ENCODE measurements at places on chromosomes 3 and 15. TPM values are rescaled to one million over a fixed set of nuclear protein-coding genes. Genes with fewer than 3 reads are reported as not detected.

GRCh38 chr3:50340448-50341329 lies at the start of gene RASSF1:
Gene RASSF1, minus strand, starts transcription at chr3:50340836. Its CDS starts 31 bp downstream, at chr3:50340805.
- peak; percentile 42 for DNase-seq

RASGRP1 gene
- 10.6 TPM for polyA plus RNA-seq

- no peak for DNase-seq
Measured at GRCh38 chr15:71880276-71880675, 69.9 kb downstream of the NR2E3 start.

GRCh38 chr3:174206607-174207192 lies 652.4 kb upstream of the NAALADL2 start:
- DNase-seq = no peak

GABRB3 gene
- 5.1 TPM for polyA plus RNA-seq

DNA sequence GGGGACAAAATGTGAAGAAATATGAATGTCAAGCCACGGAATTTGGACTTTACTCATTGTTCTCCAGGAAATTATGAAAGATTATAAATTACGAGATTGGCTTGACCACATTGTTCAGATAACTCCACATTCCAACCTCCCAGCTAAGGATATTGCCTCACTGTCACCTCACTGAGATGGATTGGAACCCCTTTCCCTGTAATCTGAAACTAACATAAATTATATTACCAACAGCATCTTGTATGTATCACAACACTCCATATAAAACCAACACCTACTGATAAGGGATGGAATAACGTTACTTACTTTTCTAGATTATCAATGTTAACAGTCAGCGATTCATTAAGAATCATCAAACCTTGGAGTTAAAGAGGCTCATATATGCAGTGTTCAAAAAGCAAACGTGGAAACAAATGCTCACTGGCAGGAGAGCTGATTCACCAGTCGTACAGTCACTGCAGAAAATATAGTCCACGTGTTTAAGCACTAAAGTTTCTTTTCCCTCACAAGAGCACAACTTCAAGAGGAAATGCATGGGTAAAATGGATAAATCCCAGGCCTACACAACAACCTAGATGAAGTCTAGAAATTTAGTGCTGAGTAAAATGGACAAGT lies 451.5 kb downstream of the FGF12 start:
- no peak for DNase-seq

UBE2E2 gene
- polyA plus RNA-seq = 49.3 TPM

PSTPIP1 gene
- 1.1 TPM for polyA plus RNA-seq

NBEAL2 gene
- 56.5 TPM for polyA plus RNA-seq

- no peak for DNase-seq
Measured at GRCh38 chr15:87347806-87348515, 908.6 kb downstream of the NTRK3 start.

ISL2 gene
- 0.14 TPM for polyA plus RNA-seq

DNA sequence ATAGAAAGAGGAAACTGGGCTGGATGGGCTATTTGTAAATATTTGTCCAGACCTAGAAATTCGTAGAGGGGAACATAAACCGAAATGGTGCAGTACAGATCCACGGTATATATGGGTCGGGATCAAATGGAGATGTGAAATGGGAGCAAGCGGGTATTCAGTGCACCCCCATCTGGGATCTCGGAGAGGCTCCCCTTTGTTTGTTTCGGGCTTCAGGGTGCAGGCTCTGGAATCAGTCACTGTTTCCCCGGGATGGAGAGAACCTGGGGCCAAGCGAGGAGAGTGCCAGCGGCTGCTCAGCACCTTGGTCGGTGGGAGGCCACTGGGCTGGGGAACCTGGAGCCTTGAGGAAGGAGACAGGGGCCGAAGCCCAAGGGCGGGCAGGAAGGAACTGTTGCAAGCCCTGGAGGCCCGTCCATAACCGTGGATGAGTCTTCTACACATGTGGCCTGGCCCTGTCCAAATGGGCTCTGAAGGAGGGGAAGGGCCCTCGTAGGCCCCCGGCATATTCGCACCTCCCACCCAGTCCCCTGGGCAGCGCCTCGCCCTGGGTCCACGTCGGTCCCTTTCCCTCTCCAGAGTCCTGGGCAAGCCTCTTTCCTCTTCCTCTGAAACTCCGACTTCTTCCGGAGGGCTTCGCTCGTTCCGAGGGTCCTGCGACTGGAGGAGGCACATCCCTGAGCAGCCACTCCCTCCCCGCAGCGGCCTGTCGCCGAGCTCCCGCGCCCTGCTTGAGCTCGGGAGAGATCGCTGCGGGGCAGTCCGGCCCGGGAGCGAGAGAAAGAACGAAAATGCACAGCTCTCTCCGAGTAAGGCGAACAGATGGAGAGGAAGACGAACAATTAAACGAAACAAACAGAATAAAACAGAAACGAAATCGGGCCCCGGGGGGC lies 3.0 kb downstream of the ISL2 start:
- no peak for DNase-seq

NRROS gene
- polyA plus RNA-seq = 2.6 TPM

NR1I2 gene
- 1.2 TPM for polyA plus RNA-seq

- DNase-seq = peak; percentile 44
Measured at GRCh38 chr15:57031605-57032004, 113.2 kb downstream of the TCF12 start.

DNA sequence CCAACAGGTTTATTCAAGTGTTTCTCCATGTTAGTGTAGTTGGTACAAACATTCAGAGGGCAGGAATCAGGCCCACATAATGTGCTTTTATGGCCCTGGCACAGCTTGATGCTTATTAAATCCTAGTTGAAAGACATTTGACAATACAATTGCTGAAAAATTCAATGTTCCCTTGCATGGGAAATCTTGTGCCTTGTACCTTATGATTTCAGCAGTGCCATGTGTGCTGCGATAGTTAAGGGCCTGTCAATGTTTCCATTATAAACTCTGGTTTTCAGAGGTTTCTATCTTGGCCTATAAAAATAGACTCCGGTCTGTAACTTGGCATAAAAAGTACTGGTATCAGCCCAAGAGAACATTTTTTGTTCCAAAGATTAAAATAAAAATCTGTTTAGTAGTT lies 207.2 kb downstream of the TBC1D5 start:
- DNase-seq = no peak

- no peak for DNase-seq
Measured at GRCh38 chr3:128999102-128999501, 2.0 kb upstream of the EFCC1 start.

DNA sequence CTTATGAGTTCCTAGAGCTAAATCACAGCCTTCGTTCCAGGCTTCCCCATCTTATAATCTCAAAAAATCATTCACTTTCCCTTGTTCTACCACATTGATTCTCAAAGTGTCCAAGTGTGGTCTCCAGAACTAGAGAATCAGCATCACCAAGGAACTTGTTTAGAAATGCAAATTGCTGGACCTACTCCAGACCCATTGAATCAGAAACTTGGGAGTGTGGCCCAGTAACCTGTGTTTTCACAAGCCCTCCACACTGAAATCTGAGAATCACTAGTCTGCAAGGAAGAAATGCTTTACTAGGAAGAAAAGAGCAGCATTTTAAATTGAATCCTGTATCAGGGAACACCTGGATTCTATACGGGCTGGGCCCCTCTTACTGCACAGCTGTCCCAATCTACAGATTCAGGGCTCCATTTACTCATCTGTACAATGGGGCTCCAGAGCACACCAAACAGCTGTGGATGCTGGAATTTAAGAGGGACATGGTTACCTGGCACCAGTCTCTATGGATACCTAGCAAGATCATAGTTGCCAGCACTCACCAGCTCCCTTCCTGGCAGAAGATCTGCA lies 3.9 kb downstream of the MEGF11 start:
- DNase-seq = no peak

CCR9 gene
- not detected for polyA plus RNA-seq

TTC14 gene
- 85.5 TPM for polyA plus RNA-seq

DNA sequence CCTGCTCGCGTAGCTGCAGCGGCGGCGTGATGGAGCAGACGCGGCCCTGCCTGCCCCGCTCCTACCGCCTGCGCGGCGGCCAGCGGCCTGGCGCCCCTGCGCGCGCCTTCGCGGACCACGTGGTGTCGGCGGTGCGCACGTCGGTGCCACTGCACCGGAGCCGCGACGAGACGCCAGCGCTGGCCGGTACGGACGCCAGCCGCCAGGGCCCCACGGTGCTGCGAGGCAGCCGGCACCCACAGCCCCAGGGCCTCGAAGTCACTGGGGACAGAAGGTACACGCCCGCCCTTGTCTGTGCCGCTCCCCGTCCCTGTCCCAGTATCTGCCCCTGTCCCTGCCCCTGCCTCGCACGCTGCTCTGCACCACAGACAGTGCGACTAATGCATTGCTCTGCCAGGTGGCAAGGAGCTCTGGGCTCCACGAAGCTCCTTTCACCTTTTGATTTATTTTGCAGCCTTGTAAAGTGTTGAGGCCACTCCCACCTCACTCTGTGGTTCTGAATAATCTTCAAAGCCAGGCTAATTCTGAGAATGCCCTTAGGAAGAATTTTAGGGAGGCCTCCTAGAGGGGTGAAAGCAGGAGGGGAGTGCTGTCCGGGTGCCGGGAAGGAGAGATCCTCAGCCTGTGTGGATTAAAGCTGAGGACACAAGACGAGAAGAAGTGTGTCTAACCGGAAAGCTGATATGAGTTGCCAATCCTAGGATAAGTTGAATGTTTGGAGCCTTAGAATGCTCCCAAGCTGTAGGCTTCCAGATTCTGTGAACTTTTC lies 100.0 kb downstream of the THSD4 start:
- no peak for DNase-seq

SPRED1 gene
- polyA plus RNA-seq = 28.9 TPM

- no peak for DNase-seq
Measured at GRCh38 chr3:143255739-143256138, 136.2 kb downstream of the CHST2 start.

- DNase-seq = no peak
Measured at GRCh38 chr3:27606537-27606936, 115.6 kb downstream of the EOMES start.

DNA sequence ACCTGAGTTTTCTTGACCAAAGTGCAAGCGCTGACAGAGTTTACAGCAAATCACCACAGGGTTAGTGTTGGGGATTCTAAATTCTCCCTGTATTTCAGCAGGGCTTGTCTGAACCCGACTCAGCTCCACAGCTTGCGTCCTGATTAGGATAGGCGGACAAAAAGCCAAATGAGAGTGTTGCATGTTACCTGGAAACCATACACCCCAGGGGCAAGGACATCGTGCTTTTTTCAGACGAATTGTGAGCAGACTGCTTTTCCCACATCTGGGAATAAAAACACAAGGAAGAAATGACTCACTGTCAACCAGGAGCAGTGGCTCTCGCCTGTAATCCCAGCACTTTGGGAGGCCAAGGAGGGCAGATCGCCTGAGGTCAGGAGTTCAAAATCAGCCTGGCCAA lies 3.0 kb downstream of the DZIP1L start:
- no peak for DNase-seq

ZDHHC23 gene
- 16.7 TPM for polyA plus RNA-seq

IL17RB gene
- 12.8 TPM for polyA plus RNA-seq

CP gene
- 0.33 TPM for polyA plus RNA-seq

TNNC1 gene
- polyA plus RNA-seq = 7.0 TPM

Data from renal pelvis (tissue), 12 donors.